ENCODE measurements at places on chromosomes 11 and 22.
A peak's percentile ranks its signal among the peaks of the same experiment; 100 is the strongest.

DNA sequence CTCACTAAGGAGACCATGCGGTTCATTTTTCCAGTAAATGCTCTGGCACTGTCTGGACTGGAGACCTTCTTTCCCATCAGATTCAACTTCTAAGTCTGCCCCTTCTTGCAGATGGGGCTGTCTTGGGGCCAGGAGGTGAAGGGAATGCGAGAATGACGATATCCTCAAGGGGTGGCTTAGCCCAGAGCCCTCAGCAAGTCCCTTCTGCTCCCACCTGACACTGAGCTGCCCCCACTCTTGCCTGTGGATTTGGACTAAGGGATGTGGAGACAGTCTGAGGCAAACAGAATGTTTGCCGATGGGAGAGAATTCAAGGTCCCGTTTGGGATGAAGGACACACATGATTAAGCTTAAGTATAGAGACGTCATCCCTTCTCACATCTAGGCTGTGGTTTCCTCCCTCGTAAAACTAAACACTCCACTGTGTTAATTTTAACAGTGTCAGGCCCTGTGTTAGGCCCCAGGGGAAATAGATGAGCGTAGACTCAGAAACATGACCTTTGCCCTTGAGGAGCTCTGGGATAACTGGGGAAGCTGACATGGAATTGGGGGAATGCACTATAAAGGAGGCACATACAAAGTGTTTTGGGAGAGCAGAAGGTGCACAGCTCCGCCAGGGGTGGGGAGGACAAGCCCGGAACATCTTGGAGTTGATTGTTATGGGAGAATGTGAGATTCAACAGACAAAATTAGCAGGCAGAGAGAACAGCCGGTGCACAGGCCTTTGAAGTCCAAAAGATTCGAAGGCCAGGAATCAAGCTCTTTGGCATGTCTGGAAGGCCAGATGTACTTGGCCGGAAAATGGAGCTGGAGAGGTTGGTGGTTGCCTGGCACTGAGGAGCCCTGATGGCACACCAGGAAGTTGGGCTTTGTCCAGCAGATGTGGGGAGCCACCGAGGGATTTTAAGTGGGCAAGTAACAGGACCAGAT lies 71.6 kb downstream of the ST3GAL4 start:
- no peak for ATAC-seq

DNA sequence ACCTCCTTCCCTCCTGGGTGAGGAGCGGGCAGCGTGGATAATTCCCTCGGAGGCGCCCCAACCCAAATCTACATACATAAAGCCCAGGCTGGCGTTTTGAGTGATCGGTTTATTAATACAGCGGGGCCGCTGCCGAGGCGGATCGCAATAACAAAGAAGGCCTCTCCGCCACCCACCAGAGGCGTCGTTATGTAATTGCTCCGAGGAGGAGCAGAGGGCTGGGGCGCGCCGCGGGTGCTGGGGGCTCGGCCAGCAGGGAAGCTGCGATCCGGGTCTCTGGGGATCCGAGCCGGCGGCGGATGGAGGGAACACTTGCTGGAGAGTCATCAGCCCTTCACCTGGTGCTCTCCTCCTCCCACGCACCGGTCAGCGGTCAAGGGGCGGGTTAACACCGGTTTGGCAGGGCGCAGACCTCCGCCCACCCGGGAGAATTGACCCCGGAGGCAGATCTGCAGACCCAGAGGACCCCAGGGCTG lies 6.4 kb upstream of the TP53I11 start:
- no peak for ATAC-seq

- no peak for ATAC-seq
Observed at GRCh38 chr11:128517451-128518230, 69.7 kb downstream of the ETS1 start.

DNA sequence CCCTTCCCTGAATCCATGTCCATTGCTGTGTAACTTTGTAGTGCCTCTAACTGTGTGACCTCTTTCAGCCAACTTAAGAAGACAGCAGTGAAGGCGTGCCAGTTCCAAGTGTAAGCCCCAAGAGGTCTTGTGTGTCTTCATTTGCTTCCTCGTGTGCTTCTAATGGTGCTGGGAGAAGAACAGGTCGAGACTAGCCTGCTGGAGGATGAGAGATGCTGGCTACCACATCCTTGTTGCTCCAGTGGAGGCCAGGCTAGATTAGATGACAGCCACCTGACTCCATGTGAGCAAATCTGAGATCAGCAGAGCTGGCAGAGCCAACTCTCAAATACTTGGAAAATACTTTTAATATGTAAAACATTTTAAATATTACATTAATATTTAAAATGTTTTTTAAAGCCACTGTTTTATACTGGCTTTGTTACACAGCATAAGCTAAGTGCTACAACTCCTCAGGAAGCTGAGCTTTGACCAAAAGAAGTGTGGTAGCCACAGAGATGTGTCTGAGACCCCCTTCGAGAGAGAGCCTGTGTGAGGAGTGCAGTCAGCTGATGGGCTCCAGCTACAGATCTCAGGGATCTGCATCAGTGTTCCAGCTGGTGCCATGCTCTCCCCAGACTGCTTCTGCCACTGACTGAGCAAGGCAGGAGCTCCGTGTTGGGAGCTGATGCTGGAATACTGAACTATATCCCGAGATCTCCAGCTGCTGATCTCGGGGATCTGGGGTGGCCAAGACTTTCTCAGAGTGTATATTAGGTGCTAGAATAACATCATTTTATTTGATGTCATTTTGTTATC lies 8.9 kb downstream of the KCNJ11 start:
- peak; percentile 69 for ATAC-seq

DNA sequence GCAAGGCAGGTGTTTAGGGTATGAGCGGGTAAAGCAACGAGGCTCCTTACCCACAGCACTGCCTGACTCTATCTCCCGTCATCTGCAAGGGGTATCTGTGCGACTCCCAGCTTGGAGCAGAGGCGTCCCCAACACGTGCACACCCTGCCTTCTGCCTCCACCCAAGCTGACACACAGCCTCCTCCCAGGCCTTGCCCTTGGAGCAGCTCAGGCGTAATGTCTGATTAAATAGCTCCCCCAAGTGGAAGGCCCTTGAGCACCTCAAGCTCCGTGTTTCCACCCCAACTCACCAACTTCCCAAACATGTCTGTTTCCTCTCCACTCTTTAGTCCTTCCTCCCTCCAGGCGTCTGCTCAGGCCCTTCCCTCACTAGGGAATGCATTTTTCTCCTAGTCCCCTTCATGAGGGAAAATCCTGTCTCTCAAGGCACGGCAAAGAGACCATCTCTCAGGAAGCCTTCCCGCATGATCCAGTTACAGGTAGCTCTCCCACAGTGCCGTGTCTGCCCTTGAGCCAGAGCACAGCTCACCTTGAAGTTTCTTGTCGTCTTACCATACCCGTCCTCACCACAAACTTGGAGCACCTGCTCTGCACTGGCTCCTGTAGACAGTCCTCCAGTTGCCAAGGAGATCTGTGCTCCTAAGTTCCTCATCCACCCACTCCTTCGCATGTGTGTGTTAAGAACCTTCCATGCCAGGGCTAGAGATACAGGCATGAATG lies 15.8 kb downstream of the CYB5R2 start:
- peak; percentile 98 for ATAC-seq

- no peak for ATAC-seq
Observed at GRCh38 chr22:23532731-23533130, 47.4 kb downstream of the IGLL1 start.

GRCh38 chr11:74015919-74016684 lies 7.2 kb upstream of the UCP3 start:
- ATAC-seq: no peak

- ATAC-seq: no peak
Observed at GRCh38 chr11:119687373-119688046, 41.5 kb downstream of the NECTIN1 start.

- no peak for ATAC-seq
Observed at GRCh38 chr11:93686226-93686625, 24.7 kb downstream of the CEP295 start.

GRCh38 chr11:85164743-85165142 lies 462.4 kb downstream of the DLG2 start:
- ATAC-seq: no peak

DNA sequence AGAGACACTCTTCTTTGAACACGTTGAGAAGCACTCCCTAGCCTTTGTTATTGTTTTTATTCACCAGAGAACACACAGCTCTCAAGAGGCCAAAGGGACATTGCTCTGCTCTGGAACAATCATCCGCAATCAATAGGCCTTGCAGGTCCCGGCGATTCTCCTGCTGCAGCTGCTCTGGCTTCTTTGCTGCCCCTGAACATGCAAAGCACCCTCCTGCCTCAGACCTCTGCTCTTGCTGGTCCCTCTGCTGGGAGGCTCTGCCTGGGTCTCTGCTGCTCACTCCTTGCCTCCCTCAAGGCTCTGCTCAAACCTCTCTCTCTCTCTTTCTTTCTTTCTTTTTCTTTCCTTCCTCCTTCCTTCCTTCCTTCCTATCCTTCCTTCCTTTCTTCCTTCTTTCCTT lies 232.7 kb downstream of the DSCAML1 start:
- no peak for ATAC-seq
